ENCODE measurements at places on chromosomes 7 and 10.

DNA sequence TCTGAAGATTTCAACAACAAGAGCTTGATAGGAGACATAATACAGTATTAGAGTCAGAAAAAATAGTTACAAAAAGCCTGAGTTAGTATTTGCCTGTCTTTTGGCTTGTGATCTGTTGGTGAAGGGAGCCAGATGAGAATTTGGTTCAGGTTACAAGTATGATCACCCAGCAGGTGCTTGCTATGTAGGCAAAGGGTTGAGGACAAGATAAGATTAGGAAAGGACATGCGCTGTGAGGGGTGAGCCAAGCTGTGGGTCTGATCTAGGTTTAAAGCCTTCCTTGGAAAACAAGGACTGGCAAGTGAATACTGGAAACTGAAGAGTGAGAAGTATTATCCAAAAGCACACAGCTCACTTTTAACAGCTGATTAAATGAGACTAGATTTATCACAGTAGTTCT, 28.7 kb upstream of the CD36 start:
- DNase-seq: no peak

DNA sequence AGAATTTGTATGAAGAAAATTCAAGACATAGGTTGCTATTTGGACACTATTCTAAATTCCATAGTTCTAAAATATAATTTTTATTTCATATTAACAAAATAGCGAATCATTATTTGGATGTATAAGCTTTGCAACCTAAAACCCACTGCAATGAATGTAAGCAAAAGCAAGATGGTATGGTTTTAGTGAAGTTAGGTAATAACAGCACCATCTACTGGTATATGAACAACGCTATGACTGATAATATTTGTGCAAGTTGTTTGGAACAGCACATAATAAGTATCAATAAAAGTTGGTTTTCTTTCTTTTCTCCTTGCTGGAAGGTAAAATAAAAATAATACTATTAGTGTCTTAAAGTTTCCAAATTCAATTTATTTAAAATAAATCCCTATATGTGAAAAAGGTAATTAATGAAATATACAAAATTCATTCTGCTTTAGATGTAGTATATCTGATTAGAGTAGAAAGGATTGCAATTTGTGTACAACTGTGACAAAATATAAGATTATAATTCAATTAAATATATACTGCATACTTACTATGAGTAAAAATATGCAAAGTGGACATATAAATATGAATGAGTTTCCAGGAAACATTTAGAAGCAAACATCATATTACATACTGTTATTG, 79.0 kb upstream of the LSM8 start:
- no peak for DNase-seq

DNA sequence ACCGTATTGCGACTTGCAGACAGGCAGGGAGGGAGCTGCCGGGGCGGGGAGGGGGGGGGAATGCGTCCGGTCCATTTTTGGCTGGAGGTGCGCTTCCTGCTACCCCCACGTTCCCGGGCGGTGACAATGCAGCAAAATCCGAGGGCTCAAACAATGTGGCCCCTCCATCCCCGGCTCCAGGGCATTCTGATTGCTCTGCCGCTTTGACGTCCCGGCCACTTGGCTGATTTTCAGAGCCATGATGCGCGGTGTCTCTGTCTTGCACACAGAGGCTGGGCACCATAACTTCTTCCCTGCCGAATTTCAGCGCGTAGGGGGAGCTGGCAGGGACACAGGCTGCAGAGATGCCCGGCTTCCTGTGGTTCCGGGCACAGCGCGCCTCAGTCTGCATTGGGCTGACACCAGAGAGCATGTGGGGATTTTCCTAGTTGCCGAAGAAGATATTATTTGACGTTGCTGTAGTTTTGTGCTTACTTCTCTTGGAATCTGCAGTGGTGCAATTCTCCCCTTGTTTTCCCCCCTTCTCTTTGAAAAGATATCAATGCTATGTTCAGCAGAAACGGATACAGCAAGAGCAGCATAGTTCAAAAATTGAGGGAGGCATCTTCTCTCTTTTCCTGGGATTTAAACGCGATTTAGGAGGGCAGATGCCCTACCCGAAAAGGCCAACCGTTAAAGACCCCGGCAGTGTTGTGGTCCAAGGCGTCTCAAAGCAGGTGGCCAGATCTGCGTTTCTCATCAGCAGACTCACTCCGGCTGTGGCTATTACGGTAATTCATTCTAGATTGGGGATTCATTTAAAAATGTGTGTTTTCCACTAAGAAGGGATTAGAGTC, 1.4 kb downstream of the HECW1 start:
- no peak for DNase-seq

DNA sequence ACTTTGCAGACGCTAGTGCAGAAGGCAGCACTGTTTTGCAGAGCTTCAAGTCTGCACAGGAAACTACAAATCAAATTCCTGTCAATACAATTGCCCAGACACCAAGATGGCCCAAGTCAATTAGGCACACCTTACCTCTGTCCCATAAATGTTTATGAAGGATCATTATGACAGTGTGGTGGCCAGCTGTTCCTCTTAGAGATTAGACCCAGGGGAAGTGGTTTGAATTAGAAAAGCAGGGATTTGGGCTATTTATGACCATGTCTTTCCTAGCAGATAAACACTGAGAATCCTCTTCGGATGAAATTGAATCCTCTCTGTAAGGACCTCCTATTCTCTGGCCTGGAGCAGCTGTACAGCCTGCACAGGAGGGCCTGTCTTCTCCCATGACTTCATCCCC, 9.9 kb upstream of the NEUROG3 start:
- DNase-seq: no peak

DNA sequence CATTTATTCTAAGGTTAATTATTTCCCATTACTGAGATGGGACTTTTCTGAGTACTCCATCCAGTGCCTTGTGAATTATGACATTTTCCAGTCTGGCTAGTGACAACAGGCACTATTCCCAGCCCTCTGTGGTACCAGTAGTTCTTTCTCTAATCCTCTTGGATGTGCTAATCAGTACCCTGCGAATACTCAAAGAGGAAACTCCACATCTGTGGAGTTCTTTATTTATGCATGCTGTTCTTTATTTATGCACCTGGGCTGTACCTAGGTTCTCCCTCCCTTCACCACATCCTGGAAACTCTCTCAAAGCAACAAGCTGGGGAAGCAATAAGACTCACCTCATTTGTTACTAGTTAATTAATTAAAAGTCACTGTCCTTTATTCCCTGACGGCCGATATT, 83.5 kb downstream of the TSPAN12 start:
- DNase-seq: no peak

DNA sequence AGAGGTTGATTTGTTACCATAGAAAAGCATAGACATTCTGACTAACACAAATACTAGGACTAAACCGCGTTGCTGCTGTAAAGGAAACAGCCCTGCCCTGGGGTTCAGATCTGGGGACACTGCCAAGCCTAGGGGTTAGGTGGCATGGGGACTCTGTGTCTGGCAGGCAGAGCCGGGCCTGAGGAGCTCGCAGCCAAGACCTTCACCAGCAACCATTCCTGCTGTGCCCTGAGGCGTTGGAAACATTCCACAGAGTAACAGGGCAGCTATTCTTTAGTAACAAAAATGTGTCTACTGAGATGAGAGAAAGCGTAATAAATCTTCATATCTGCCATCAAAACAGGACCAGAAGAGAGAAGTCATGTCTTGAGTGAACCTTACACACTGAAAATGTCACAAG, 280.5 kb downstream of the POM121L12 start:
- DNase-seq: no peak

- no peak for DNase-seq
These were observed 754.0 kb downstream of the KCNMA1 start for GRCh38 chr10:76883596-76883995.

DNA sequence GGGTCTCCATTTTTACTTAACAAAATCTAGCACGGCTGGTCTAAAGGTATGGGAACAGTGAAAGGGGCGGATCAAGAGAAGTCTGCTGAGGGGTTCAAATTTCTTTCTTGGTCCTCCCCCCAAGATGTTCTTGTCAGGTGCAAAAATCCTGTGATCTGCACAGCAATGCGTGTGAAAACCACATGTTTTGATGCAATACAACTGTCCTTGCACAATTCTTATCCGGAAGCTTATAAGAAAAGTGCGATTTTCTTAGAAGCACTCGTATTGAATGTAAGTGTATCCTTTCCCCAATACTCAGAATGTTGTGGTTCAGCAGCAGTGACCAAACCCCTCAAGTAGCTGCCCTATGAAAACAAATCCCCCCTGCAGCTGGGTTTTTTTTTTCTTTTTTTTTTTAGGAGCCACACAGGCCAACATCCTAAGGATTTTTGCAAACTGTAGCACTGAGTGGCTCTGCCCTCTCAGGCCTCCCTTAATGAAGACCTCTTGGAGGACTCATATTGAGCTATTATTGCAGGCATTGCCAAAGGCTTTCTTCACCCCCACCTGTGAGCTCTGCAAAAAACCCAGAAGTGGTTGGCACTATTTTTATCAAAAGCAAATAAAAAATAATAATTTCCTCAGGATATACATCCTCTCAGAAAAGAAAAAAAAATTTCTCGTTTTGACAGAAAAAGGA, 151.9 kb upstream of the ITGB1 start:
- no peak for DNase-seq

GRCh38 chr10:1403508-1404322, 333.6 kb downstream of the ADARB2 start:
- DNase-seq: no peak

DNA sequence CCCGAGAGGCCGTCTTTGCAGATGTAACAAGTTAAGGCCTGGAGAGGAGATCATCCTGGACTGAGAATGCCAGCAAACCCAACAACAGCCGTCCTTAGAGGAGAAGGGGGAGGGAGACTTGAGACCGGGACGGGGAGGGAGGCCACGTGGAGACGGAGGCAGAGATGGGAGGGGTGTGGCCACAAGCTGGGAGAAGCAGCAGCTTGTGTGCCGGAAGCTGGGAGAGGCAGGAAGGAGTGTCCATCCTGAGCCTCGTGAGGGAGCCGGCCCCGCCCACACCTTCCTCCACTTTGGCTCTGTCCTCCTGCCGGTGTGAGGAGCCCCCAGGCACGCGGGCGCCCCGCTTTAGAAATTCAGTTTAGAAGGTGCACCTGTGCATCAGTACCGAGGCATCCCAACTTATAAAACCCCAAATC, 95.7 kb downstream of the DNAJB6 start:
- DNase-seq: no peak

GRCh38 chr10:3850999-3851937, 66.3 kb upstream of the KLF6 start:
- no peak for DNase-seq

- DNase-seq: no peak
These were observed 9.2 kb downstream of the CFTR start for GRCh38 chr7:117489016-117489415.

- no peak for DNase-seq
These were observed 6.5 kb upstream of the MCU start for GRCh38 chr10:72685264-72685921.

- DNase-seq: no peak
These were observed 78.8 kb upstream of the GSDME start for GRCh38 chr7:24836084-24836483.

DNA sequence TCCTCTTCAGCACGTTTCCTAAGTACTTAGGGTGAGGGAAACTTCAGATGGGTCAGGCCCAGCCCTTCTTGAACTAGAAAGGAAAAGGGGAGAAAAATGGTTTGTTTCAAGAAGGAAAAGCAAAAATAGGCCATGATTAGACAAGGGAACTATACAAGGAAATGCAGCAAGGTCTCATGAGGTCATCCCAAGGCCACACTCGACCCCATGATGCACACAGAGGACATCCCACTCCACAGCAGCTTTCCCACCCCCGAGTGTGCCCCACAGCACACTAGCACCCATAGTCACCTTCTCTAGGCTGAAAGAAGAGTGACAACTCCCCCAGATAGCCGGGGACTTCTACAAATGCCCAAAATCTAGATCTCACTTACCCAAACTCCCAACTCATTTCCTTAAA, 173.4 kb downstream of the FAM107B start:
- DNase-seq: no peak

GRCh38 chr10:80964955-80965614, 427.4 kb downstream of the SH2D4B start:
- no peak for DNase-seq

DNA sequence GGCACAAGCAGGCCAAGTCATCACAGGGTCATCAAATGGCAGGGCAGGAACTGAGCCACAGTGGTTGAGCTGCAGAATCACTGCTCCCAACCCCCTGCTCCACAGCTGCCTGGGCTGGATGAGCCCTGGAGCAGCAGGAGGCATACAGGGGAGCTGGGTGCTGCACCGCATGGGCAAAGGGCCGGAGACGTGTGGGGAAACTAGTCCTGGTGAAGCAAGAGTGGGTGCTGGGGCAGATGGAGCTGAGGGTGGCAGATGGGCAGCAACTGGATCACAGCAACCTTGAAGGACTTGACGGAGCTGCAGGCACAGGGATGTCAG, 16.0 kb upstream of the VOPP1 start:
- DNase-seq: no peak

DNA sequence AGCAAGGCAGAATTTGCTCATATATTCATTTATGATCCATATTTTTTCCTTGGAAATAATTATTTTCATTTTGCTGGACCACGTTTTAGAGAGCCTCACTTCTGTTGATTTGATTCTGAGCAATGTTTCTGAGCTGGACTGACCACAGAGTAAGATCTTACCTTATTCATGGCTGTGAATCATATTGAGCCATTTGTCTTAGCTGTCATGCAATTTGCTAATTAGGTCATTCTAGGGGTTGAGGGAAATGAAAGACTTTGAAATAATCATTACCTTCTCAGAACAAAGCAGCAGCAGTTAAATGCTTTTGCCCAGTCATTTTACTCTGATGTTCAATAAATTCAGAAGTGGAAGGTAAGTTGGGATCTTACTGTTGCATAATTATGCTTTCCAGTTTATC, 251.4 kb downstream of the SDK1 start:
- no peak for DNase-seq
